Eye (tissue), 1 donor: ENCODE measurements at places on chromosomes 1 and 21.

- no peak for DNase-seq
Observed at GRCh38 chr21:42094811-42095210, 23.7 kb downstream of the UMODL1 start.

DNA sequence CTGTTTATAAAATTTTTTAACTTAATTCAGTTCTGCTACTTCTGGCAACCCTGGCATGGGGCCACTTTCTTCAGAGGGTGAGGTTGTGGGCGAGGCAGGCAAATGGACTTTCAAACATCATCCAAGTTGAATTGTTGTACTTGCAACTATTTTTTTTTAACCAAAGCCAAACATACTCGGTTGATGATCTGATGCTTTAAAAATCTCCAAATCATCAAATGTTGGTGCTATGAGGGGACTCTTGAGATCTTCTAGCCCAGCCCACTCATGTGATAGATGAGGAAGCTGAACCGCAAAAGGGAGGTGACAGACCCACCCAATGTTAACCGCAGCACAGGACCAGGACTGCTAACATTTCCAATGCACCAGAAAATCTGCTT lies 6.7 kb downstream of the SLC1A7 start:
- DNase-seq = no peak

- no peak for DNase-seq
Observed at GRCh38 chr1:100953960-100954730, 58.3 kb downstream of the SLC30A7 start.

DNA sequence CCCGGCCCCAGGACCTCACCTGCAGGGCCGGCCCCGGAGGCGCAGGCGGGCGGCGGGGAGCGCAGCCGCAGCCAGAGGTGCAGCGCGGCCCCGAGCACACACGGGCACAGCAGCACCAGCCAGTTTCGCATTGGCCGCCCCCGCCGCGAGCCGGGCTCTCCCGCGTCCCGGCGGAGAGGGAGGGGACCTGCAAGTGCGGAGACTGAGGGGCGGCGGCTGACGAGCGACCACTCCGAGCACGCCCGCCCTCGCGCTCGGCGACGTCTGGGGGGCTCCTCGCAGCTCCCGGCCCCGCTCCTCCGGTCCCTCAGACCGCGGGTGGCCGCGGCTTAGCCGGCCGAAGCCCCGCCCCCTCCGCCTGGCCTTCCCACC lies at the start of gene B3GALNT2:
B3GALNT2 (minus strand) TSS at position 331 of the 372 bp plus-strand sequence; CDS start at position 131, 200 bp downstream.
- no peak for DNase-seq

DNA sequence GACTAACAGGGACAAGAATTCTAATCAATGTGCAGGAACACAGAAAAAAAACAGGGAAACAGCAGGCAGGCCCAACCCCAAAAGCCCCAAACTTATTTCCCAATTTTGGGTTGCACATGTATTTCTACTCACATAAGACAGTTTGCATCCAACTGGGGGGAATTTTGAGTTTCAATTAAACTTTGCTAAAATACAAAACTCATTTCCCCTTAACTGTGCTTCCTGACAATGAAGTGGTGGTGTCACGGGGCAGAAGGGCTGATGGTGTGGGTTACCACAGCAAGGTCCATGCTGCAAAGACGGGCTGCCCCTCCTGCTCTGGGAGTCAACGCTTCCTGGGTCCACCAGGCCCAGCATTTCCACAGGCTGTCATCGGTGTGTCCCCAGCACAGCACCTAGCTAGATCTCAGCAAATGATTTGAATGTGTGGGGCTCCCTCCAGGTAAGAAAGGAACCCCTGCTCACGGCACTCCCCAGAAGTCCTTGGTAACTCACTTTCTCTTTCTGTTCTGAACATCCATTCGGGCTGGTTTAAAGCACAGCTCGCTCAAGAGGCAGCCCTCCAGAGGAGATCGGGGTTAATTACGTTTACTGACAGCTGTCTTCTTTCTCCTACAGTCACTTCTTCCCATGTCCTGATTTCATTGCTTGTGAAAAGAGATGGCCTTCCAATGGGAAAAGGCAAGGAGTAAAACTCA lies 27.4 kb downstream of the HIVEP3 start:
- DNase-seq = peak; percentile 32

DNA sequence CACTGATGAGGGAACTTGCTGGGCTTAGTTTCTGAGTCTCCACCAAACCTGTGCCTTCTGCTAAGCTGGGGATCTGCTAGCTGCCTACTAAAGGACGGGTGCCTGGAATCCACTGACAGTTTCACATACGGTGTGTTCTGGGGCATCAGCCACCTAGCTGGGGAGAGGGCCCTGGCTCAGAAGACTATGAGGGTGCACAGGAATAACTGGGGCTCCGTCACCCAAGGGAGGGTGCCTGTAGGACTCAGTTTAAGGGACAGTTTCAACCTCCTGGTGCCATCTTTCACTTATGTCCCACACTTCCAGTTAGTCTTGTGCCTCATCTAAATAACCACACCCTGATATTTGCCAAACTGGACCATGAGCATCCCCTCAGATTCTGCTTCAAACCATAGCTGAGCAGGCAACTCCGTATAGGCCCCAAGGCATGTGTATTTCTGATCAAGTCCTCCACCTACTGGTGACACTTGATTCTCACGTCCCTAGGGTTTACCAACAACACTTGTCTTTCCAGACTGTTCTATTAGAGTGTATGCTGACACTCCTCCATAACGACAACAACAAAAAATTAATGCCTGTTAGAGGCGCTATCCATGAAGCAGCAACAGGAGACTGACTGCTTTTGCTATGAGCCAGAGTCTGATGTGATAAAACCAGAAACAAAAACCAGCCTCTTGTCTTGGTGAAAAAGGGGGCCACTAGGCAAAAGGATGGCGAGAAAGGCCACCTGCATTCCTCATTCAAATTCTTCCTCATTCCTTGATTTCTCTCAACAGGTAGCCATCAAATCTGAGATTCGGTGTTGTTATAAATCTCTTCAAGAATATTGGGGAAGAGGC lies 55.0 kb upstream of the PAXBP1 start:
- peak; percentile 70 for DNase-seq

DNA sequence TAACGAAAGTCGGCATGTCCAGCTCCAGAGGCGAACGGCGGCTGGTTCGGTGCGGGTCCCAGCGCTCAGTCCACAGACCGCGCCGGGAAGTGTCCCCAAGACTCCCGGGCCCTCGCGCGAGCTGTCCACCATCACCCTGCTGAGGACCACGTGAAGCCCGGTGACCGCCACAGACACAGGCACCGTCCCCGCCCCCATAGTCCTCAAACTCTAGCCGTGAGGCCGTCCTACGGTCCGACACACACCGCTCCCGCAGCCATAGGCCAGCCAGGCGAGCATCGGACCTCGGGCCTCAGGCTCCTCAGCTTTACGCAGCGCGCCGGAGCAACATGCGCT lies 535 bp downstream of the SETD4 start:
- no peak for DNase-seq

DNA sequence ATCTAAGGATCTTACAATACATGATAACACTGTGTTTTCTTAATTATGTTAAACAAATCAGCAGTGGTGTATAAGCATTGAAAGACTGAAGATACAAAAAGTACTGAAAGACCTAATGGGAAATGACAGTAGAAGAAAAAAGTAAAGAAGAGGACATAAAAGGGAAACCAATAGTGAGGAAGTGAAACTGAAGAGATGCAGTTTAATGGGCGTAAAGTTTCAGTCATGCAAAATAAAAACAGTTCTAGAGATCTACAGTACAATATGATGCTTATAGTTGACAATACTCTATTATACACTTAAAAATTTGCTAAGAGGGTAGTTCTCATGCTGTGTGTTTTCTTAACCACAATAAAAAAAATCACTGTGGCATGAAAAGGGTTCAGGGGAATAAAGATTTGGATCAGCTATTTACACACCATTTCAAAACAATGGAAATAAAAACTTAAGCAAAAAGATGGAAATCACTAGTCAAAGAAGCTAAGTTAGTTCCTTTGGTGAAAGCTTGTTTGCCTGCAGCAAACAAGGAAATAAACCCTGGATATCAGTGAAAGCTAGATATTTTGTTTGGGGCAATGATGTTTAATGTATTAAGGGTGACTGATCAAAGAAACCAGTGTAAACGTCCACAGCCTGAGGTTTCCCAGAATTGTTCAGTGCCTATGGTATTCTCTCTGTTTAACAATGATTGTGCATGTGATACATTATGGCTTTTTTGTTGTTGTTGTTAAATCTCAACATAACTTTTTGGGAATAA lies 1160.8 kb upstream of the ADGRL2 start:
- no peak for DNase-seq

DNA sequence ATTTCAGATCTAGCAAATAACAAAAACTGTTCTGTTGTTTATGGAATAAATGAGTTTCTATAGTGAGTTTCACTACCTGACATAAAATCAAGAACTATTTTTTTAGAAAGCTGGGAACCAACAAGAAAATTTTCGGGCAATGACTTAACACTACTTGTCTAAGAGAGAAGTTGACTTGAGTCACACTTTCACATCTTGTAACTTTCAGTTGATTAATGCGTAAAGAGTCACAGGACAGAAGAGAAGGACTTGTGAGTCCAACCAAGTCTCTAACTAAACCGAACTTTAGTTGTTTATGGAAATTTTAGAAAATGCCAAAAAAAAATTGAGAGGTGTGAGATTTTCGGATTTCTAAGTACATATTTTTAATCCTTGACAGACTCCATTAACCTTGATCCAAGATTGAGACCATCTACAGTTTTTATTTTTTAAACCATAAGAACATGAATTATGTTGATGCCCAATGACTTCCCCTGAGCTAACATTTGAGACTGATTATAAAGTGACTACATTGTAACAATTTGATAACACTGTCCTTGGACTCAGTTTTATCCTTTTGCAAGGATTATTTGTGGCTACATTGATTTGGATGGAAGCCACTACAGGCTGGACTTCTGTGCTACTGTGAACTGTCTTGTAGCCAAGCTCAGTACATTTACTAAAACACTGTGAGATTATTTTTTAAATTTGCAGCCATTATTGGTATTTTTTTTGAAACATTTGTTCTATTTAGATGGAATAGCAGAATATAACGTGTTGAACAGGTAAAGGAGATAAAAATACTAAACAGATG lies 284.0 kb downstream of the PTPRC start:
- no peak for DNase-seq

- DNase-seq = no peak
Observed at GRCh38 chr1:241308011-241308410, 49.0 kb downstream of the RGS7 start.

GRCh38 chr1:118773656-118774055 lies 214.5 kb downstream of the TBX15 start:
- DNase-seq = no peak

DNA sequence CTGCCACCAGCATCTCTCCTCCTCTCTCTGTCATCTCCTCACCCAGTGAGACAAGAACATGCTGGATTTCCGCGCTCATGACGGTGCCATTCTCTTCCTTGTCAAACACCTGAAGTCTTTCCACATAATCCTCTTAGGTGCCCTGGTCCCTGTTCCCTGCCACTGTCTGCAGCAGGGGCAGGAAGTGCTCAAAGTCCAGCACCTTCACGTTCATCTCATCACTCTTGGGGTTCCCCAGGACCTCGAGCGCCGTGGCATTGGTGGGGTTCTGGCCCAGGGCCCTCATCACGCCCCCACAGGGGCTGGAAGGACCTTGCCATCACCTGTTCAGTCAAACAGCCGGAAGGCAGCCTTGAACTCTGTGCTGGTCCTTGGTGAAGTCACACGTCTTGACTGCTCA lies 9.1 kb upstream of the AGPAT3 start:
- DNase-seq = no peak

- DNase-seq = no peak
Observed at GRCh38 chr1:198780376-198780775, 141.5 kb downstream of the PTPRC start.

GRCh38 chr1:16095447-16095846 lies 22.0 kb upstream of the FAM131C start:
- DNase-seq = no peak

GRCh38 chr1:171084870-171085269 lies 5.8 kb upstream of the FMO3 start:
- DNase-seq = no peak

DNA sequence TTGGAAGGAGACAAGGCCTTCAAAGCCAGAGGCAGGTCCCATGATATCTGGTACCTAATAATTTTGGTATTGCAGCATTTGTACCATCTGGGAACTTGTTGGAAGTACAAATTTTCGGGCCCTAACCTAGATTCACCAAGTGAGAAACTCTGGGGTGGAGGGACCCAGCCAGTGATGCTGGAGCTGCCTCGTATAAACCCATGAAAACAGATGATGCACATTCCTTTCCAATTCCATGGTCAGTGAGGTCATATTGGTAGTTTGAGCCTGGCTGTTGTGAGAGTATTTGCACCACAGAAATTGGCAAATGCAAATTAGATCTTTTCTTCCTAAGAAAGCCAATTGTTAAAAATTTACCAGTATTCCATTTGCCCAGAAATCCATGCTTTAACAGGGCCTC lies 269.6 kb upstream of the PLXNA2 start:
- no peak for DNase-seq

DNA sequence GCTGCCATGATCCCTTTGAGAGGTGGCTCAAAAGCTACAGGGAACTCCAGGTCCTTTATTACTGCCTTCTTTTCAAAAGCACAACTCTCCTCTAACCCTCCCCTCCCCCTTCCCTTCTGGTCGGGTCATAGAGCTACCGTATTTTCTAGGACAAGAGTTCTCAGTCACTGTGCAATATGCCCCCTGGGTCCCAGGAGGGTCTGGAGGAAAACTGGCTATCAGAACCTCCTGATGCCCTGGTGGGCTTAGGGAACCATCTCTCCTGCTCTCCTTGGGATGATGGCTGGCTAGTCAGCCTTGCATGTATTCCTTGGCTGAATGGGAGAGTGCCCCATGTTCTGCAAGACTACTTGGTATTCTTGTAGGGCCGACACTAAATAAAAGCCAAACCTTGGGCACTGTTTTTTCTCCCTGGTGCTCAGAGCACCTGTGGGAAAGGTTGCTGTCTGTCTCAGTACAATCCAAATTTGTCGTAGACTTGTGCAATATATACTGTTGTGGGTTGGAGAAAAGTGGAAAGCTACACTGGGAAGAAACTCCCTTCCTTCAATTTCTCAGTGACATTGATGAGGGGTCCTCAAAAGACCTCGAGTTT lies 3.1 kb downstream of the BTG2 start:
- peak; percentile 24 for DNase-seq

DNA sequence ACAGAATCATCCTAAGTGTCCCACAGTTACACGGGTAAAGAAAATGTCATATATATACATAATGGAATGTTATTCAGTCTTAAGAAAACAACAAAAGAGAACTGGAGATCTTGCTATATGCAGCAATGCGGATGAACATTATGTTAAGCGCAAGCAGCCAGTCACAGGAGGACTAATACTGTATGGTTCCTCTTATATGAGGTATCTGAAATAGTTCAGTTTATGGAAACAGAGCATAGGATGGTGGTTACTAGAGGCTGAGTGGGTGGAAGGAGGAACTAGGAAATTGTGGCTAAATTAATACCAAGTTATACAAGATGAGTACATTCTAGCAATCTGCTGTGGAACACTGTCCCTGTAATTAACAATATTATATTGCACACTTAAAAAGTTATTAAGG lies 834.3 kb downstream of the KCNT2 start:
- DNase-seq = no peak

DNA sequence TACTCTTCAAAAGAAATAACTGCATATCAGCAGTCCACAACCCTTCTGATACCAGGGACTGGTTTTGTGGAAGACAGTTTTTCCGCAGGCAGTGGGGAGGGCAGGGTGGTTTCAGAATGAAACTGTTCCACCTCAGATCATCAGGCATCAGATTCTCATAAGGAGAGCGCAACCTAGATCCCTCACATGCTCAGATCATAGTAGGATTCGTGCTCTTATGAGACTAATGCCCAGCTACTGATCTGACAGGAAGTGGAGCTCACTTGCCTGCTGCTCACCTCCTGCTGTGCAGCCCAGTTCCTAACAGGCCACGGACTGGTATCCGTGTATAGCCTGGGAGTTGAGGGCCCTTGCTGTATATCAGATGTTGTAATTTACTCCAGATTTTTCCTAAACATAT lies 11.5 kb downstream of the RO60 start:
- no peak for DNase-seq
